Activated naive CD8-positive, alpha-beta T cell treated with anti-CD3 and anti-CD28 coated beads for 36 hours (primary cell): ENCODE measurements at places on chromosomes 1 and 21.

GRCh38 chr1:21898326-21899200, 38.5 kb downstream of the HSPG2 start:
- DNase-seq, result no peak

DNA sequence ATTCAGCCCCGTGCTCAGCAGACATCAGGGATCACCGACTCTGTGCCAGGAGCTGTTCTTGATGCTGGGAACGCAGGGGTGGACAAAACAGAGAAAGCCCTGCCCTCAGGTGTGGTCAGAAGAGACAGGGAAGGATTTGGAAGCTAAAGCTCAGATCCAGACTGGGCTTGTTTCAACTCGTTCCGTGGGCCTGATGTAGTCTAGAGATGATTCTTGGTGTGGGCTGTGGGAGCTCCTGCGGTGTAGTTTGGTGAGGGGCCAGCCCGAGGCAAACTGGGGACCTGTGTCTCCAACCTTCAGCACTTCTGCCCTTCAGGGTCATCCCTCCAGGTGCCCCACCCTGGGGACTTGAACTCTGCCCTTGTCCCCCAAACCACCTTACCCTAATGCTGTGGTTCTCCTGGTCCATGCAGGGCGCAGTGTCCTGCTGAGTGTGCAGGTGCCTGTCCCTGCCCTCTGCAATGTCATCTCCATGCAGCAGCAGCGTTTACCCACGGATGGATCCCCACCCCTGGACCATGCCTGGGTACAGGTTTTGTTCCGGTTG, 17.3 kb upstream of the ABCG1 start:
- DNase-seq, result no peak

- no peak for DNase-seq
Measured at GRCh38 chr1:236604905-236605806, 840 bp upstream of the HEATR1 start.

- DNase-seq, result no peak
Measured at GRCh38 chr1:69671363-69672010, 103.8 kb downstream of the LRRC7 start.

GRCh38 chr1:225445639-225446594, 18.1 kb upstream of the LBR start:
- no peak for DNase-seq

GRCh38 chr21:35720208-35720731, 340.1 kb downstream of the SETD4 start:
- no peak for DNase-seq

- DNase-seq, result no peak
Measured at GRCh38 chr21:45336870-45337269, 49.2 kb upstream of the POFUT2 start.

DNA sequence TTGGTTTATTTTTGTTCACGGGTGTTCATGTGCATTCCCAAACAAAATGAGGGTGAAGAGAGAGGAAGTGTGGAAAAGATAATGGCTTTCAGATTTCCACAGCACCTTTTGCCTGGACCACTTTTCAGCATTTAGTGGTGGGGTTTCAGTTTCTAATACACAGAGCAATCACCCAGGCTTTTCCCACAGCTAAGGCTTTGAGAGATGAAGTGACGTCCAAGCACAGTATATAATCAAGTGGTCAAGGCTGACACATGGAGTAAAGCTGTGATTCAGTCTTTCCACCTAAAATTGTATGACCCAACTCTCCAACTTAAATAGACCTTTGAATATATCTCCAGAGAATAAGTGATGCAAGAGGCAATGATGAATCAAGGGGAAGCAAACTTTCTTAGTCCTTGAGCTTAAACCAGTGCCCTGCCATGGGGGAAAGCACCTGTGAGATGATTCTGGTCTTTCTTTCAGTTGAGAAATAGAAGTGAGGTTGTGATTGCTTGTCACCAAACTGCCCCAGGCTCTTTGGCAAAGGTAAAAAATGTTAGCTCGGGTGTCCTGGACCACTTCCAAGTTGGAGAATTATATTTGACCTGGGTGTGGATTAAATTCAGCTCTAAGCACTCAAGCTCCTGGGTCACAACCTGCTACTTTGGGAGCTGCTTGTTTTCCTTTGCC, 2.4 kb upstream of the PIK3R3 start:
- no peak for DNase-seq

GRCh38 chr1:160863061-160863773, 530 bp upstream of the CD244 start:
- DNase-seq, result no peak

DNA sequence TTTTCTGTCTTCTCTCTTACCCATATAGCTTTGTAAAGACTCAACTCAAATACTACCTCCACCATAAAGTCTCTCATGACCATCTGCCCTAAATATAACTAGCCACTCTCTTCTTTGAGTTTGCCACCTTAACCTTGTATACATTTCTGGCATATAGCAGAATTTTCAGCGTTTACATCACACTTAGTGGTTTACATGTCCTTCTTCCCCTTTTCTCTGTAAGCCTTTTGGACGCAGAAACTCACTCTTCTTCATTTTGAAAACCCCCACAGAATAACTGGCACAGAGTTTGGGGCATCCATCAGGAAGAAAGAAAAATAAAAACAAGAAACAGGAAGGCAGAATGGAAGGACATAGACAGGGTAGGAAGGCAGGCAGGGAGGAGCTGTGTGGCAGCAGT, 131.8 kb upstream of the DUSP10 start:
- DNase-seq, result no peak

GRCh38 chr1:192053531-192053971, 104.7 kb upstream of the RGS18 start:
- DNase-seq, result no peak

DNA sequence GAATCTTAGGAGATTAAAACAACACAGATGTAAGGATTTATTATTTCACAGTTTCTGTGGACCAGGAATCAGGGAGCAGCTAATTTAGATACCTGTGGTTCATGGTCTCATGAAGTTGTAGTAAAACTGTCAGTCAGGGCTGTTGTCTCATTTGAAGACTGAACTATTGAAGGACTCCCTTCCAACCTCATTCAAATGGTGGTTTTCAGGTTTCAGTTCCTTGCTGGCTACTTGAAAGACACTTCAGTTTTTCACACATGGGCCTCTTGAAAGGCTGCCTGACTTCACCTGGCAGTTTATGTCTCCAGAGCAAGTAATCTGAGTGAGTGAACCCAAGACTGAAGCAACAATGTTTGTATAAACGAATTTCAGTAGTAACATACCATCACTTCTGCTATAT, 915.9 kb downstream of the PLA2G4A start:
- no peak for DNase-seq

- DNase-seq, result no peak
Measured at GRCh38 chr1:169043823-169044222, 62.7 kb upstream of the ATP1B1 start.
